Stimulated activated CD4-positive, alpha-beta T cell treated with anti-CD3 and anti-CD28 coated beads, Interleukin-12 subunit alpha, Interleukin-12 subunit beta, amount 100 ng/mL, for 48 hours (primary cell): ENCODE measurements at places on chromosomes 2 and 18.

GRCh38 chr18:34623557-34623956, 86.5 kb upstream of the DTNA start:
- no peak for DNase-seq

- DNase-seq: no peak
These were observed 131.4 kb downstream of the ARHGAP28 start for GRCh38 chr18:6860804-6861448.

DNA sequence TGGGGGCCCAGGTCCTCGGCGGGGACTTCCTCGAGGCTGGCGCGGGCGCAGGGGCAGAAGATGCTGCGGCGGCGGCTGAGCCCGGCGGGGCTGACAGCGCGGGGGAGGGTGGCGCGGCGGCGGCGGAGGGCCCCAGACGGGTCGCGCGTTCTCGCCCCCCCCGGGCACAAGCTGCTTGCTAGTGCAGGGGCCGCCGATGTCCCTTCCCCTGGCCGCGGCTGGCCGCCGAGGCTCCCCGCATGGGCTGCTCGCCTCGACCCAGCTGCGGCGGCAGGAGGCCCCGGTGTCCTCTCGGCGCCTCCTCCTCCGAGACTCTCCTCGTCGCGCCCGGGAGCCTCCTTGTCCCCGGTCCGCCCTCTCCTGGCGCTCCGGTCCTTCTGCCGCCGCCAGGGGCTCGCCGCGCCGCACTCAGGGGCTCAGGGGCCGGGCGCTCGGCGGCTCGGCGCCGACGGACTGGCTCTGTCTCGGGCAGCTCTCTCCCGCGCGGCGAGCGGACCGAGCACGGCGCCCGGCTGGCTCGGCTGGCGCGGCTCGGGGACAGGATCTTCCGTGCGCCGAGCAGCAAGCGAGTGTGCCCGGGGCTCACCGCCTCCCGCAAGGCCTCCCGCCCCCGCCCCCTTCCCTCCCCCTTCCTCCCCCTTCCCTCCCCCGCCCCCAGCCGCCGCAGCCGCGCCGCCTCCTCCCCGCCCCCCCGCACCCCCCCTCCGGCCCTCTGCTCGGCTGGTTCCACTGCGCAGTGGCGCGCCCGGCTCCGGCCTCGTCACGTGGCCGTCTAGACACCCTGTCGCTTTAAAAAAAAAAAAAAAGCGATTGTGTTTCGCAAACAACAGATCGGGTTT, 902 bp upstream of the SMAD7 start:
- no peak for DNase-seq

- DNase-seq: no peak
These were observed 83.4 kb downstream of the ZFP36L2 start for GRCh38 chr2:43142921-43143438.

- DNase-seq: no peak
These were observed 26.1 kb downstream of the PID1 start for GRCh38 chr2:229244975-229245374.
